ENCODE measurements at places on chromosomes 7 and 10.

DNA sequence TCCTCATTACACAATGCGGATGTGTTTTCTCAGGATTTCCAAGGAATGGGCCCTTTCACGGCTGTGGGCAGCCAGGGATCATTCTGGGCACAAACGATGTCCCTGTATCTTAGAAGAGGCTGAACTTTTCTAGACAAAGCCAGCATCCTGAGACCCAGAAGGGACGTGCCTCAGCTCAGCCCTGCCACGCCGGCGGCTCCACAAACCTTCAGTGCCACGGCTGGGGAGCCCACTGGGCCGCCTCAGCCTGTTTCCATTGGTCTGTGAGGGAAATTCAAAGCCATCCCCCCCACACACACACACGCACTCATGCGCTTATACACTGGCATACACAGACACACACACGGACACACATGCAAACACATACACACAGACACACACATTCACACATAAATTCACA is 344.9 kb upstream of the MKI67 start:
- no peak for DNase-seq

GRCh38 chr7:140607441-140607989 is 33.1 kb downstream of the DENND2A start:
- no peak for DNase-seq

DNA sequence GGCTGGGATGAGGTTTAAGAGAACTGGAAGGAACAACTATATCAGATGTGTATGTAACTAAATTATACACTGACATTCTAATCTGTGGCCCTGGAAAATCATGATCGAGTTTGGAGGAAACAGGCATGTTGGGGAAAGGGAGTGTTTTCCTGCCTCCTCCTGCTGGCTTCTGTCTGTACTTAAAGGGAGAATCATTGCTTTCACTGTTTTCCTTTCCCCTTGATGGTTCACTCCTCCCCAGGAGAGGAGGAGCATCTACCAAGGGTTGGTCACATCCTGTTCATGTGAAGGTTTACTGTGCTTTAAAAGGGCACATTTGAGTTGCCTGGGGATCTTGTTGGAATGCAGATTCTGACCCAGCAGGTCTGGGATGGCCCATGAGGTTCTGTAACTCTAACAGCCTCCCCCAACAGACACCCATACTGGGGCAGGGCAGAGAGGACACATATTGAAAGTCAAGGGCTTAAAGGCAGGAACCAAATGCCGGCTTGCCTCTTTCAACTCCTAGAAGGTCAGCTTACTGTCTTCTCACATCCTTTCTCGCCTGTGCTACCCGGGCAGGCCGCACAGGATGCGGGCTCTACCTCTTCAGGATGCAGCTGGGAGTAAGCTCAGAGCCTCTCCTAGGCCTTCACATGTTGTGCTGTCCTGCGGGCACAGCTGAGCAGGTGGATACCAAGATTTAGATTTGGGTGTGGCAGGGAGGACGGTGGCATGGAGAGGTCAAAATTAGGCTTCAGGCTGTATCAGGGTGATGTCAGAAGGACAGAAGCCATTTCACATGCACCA is 694.8 kb downstream of the KCNMA1 start:
- DNase-seq = no peak

GRCh38 chr7:14018751-14019150 is 29.3 kb upstream of the ETV1 start:
- DNase-seq = no peak

- no peak for DNase-seq
Observed at GRCh38 chr10:120103738-120104560, 211.4 kb downstream of the SEC23IP start.

DNA sequence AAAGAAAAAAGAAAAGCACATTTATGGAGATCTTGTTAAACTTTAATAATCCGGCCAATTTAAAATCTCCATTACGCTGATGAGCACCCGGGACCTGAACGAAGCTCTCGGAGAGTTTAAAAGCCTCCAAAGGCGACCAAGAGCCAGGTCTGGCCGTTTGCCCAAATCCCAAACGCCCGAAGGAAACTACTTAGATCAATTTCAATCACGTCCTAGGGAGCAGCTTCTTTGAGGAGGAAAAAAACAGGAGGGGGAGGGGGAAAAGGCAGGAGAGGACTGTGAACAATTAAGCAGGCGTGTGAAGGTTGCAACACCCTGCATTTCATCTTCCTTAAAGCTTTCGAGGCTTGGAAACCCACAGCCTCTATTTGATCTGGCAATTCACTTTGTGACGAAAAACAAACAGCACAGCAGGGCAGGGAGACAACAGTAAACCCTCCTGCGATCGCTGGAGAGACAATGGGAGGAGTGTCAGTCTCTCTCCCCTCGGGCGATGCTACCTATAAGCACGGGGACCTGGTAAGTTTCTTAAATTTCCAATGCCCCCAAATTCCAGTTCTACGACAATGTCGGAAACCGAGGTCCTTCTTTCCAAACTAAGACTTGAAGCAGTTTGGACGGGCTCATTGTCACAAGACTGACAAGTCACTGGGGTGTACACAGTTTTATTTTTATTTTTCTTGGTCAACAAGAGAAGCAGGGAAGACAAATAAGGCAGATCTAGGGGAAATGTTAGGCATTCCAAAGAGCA is 1.2 kb downstream of the KLF6 start:
- DNase-seq = no peak

DNA sequence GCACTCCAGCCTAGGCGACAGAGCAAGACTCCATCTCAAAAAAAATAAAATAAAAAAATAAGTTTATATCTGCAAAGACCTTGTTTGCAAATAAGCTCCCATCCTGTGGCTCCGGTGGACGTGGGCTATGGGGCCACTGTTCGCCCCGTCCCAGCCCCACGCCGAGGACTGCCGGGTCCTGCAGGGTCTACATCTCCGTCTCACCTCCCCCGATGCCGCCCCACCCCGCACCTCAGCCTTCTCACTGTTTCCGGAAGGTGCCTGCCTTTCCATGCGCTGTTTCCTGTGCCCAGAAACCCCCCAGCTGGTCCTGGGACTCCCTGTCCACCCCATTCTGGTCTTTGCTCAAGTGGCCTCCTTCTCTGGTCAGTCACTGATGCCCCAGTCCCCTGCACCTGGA is 5.0 kb upstream of the INTS1 start:
- no peak for DNase-seq

DNA sequence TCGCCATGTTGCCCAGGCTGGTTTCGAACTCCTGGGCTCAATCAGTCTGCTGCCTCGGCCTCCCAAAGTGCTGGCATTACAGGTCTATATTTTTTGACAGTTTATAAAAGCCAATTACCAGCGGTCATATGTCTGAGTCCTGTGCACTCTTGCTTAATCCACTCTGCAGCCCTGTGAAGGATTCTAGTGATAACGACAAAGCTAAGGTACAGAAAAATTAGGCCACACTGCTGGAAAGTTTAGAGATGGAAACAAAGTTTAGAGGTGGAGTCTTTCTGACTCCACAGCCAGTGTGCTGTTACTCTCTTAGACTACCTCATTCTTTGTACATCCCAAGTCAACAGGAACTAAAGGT is 707 bp downstream of the PTER start:
- DNase-seq = no peak

- no peak for DNase-seq
Observed at GRCh38 chr7:137606061-137606674, 240.6 kb downstream of the DGKI start.

All from NCI-H1436 treated with DMSO at 0.1 percent for 48 hours (cell line).